ENCODE measurements at places on chromosomes 12 and 14.

- DNase-seq: no peak
Measured at GRCh38 chr12:24436667-24437066, 487.2 kb upstream of the SOX5 start.

- no peak for DNase-seq
Measured at GRCh38 chr12:97985834-97986233, 523.2 kb downstream of the RMST start.

GRCh38 chr12:53695152-53696145, 19.6 kb upstream of the ATP5MC2 start:
- DNase-seq: peak; percentile 39

GRCh38 chr12:124224535-124225110, 70.3 kb upstream of the RFLNA start:
- DNase-seq: no peak

GRCh38 chr12:42762395-42762925, 172.9 kb upstream of the PRICKLE1 start:
- no peak for DNase-seq

DNA sequence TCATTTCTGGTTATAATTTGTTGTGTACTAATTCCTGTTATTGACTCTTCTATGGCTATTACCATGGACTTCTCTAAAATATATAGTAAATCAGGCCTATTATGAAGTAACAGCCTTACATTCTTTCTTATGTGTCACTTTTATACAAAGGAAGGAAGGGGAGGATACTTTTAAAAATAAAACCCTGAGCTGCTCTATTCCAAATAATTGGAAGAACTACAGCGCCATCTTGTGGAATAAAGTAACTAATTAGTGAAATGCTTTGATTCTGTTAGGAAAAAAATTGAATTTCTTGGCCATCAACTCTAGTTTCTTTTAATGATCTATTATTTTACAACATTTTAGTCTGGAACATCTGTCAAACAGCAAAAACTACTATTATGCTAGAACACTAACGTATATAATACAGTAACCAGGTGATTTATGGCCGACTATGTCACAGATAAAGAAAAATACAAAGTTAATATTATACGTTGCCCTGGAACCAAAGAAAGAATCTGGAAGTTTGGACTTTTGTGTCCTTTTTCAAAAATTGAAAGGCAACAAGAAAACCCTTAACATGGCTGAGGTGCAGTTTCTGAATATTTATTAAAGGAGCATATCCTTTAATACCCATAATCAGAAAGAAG, 55.0 kb upstream of the NELL2 start:
- DNase-seq: no peak
